ENCODE measurements at places on chromosomes 1 and 21. TPM values are rescaled to one million over a fixed set of nuclear protein-coding genes. Genes with fewer than 3 reads are reported as not detected.
A peak's percentile ranks its signal among the peaks of the same experiment; 100 is the strongest.

- no peak for DNase-seq
Measured at GRCh38 chr1:156941675-156942074, 21.2 kb downstream of the LRRC71 start.

GRCh38 chr1:117589544-117589943, 16.3 kb upstream of the TENT5C start:
- DNase-seq = no peak

The ADORA3 gene
- total RNA-seq = 3.3 TPM

GRCh38 chr1:180343921-180344769, 114.1 kb downstream of the LHX4 start:
- no peak for DNase-seq

GRCh38 chr21:45141507-45141906, 67.1 kb downstream of the ADARB1 start:
- DNase-seq = no peak

The FAM76A gene
- 9.8 TPM for total RNA-seq

DNA sequence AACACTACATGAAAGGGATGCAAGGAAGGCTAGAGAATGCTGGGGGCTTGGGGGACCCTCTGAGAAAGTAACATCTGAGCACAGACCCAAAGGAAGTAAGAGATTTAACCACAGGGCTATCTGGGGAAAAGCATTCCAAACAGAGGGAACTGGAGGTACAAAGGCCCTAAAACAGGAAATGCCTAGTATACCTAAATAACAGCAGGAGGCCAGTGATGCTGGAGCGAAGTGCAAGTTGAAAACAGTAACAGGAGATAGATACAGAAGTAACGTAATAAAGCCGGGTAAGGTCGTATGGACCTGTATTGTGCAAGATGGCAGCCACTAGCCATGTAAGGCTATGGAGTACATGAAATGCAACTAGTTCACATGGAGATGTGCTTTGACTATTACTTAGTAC, 52.1 kb downstream of the CD34 start:
- DNase-seq = no peak

- no peak for DNase-seq
Measured at GRCh38 chr1:68459796-68460195, 10.0 kb upstream of the RPE65 start.

The ARTN gene
- not detected for total RNA-seq

The SLAMF6 gene
- 0.30 TPM for total RNA-seq

- DNase-seq = no peak
Measured at GRCh38 chr1:207309745-207310273, 11.7 kb upstream of the CD55 start.

DNA sequence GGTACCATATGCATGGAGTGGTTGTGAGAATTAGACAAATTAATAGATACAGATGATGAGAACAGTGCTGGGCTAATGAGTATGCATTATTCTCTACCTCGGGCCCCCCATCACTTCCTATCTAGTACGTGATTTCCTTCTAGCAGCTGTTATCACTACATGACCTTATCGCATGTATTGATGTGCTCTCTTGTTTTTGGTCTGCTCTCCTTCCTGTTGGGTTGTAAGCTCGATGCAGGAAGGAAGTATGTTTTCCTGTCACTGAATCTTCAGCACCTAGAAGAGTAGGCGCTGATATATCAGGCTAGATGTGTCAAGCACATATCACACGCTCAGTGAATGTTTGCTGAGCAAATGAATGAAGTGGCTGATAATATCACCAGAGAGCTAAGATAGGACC, 43.9 kb upstream of the IFNAR2 start:
- DNase-seq = no peak

- peak; percentile 64 for DNase-seq
Measured at GRCh38 chr1:206766251-206766856, 4.2 kb upstream of the IL19 start.

DNA sequence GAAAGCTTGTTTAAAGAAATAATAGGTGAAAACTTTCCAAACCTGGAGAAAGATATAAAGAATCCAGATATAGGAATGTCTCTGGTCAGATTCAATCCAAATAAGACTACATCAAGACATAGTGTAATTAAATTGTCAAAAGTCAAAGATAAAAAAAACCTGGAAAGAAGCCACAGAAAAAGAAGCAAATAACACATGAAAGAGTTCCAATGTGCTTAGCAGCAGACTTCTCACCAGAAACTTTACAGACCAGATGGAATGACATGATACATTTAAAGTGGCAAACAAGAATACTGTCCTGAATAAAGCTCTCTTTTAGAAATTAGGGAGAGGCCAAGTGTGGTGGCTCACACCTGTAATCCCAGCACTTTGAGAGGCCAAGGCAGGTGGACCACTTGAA, 1039.9 kb downstream of the KCNT2 start:
- no peak for DNase-seq

- no peak for DNase-seq
Measured at GRCh38 chr1:27011058-27011764, 1.4 kb downstream of the TENT5B start.

The DCDC2B gene
- total RNA-seq = not detected

The MXRA8 gene
- total RNA-seq = 21.7 TPM

The PEX10 gene
- total RNA-seq = 15.2 TPM

The NHLH2 gene
- total RNA-seq = not detected

- DNase-seq = no peak
Measured at GRCh38 chr1:151840421-151840820, 801 bp upstream of the C2CD4D start.

The FMO4 gene
- total RNA-seq = 3.8 TPM

DNA sequence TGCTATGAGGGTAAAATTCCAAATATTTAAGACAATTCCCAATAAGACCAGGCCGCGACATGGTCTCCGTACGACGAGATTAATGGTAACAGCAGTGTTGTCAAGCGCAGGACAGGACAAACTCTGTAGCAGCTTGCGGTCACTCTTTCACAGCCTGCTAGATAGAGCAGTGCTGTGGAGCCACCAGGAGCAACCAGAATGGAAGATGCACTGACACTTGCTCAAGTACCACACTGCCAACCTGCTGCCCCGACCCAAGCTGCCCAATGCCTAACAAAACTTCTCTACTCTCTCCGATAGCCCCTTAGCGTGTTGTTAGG, 636 bp downstream of the WARS2 start:
- DNase-seq = no peak

The PDC gene
- not detected for total RNA-seq

- no peak for DNase-seq
Measured at GRCh38 chr1:235018161-235018560, 110.5 kb downstream of the TOMM20 start.

The CELA2A gene
- total RNA-seq = not detected

The STUM gene
- 1.2 TPM for total RNA-seq

DNA sequence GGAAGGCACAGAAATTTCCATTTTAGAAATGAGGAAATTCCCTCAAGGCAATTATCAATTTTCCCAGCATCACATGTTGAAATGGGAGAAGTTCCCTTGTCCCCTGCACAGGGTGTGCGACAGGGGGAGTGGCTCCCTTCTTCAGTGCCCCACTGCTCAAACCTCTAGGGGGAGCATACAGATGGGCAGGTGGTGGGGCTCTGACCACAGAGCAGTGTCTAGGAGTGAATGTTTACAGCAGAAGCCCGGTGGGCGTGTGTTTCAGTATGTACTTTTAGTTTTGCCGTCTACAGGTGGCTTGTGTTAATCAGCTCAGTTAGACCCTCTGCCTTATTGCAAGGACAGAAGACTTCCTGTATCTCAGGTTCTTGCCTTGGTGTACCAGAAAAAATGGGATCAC, 493.7 kb upstream of the PLXNA2 start:
- no peak for DNase-seq

- DNase-seq = no peak
Measured at GRCh38 chr1:119001181-119002027, 13.3 kb upstream of the TBX15 start.

- DNase-seq = no peak
Measured at GRCh38 chr1:197469620-197470210, 201.7 kb downstream of the CRB1 start.

The B3GALT5 gene
- 0.03 TPM for total RNA-seq

DNA sequence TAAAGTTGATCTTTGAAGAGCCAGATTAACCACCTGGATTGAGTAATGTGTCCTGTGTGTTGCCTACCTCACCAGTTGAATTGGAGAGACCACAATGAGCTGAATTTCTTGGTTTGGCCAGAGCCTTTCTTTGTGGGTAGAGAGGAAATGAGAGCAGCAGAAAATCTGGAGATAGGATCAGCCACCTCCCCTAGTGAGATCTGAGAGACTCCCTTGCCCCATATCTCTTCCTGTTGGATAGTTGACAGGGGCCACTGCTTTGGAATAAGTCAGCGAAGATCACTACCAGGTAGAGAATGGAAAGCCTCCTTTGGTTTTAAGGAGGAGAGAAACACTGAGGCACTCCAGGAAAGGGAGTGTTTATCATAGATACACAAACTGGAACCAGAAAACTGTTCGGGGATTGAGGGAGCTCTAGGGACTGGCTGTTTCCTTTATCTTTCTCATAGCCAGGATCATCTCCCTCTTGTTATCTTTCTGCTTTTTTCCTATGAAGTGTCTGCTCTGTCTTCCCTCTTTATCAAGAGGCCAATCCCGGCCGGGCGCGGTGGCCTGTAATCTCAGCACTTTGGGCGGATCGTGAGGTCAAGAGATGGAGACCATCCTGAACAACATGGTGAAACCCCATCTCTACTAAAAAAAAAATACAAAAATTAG, 21.3 kb upstream of the ZNF326 start:
- DNase-seq = no peak

DNA sequence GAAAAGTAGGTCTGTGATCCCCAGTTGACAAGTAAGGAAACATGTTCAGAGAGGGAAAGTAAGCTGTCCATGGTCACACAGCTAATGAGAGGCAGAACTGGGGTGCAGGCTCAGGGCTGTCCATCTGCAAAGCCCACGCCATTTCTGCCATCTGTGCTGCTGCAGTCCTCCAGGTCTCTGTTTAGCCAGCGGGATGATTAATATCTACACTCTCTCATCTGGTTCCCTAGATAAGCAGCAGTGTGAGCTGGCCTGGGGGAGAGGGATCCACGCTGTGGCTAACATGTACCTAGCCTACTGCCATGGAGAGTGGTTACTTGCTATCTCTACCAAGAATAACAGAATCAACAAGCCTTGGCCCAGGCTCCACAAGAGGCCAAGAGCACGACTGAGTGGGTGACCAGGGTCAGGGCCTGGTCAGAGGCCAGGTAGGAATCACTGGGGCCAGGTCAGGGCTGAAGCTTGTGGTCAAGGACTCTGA, 75.2 kb downstream of the TRABD2B start:
- DNase-seq = no peak

The RORC gene
- 15.4 TPM for total RNA-seq

The PDZK1IP1 gene
- not detected for total RNA-seq

- DNase-seq = no peak
Measured at GRCh38 chr1:199298825-199299224, 660.0 kb downstream of the PTPRC start.

GRCh38 chr1:204728456-204728855, 42.9 kb upstream of the LRRN2 start:
- DNase-seq = no peak

DNA sequence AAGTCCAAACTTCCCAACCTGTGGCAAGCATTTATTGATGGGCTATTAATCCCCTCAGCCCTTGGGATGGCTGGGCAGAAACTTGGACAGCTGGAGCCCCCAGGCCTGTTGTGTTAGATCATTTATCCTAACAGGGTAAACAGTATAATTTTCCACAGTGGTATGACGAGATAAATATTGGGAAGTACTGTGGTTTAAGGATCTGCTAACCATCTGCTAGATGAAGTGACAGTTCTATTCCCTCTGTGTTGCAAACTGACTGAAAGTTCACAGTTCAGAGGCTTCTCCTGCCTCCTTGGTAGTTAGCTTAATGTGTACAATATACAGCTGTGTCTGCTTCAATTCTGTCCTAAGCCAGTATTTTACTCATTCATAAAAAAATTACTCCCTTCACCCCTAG, 127.5 kb upstream of the CHODL start:
- no peak for DNase-seq

GRCh38 chr1:164756741-164757140, 197.8 kb downstream of the PBX1 start:
- no peak for DNase-seq

DNA sequence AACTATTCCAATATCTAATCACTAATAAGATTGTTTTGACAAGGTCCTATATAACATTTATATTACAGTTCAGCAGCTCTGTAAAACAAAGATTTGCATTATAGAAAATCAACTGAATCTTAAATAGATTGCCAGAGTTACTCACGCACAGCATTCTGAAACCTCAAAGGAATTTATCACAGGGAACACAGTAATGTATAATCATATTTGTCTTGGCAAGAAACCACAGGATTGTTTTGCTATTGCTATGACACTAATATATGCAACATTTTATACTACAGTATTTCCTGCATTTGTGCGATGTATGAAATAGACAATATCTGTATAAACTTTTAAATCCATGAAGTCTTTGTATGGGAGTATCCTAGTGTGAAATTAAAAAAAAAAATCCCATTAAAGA, 101.4 kb downstream of the PLPPR5 start:
- DNase-seq = no peak

DNA sequence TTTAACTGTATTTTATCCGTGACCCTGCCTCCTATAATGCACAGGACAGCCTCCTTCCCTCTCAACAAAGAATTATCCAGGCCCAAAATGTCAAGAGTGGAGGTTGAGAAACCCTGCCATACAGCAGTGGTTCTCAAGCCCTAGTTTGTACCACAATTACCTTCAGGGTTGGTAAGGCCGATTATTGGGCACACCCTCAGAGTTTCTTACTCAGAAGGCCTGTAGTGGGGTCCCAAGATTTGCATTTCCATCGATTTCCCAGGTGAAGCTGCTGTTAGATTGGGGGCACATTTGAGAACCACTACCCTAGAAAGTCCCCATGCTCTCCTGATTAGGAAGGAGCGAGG, 400 bp upstream of the PGBD2 start:
- no peak for DNase-seq

DNA sequence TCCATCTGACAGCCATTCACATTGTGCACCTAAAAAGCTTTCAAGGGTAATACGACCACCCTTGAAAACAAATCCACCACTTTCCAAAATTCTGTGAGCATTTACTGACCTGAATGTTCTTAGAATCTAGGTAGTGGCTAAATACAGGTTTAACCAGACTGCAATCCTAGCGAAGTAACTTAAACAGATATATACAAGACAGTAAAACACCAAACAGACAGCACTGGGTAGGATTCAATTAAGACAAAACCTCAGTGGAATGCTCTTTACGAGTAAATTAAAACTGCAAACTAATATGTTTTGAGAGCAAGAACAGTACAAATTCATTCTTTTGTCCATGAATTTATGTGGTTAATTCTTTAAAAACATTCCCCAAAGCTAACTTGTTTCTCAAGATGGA, 354.2 kb upstream of the ESRRG start:
- DNase-seq = no peak

- DNase-seq = no peak
Measured at GRCh38 chr1:61435226-61435625, 289.7 kb downstream of the TM2D1 start.

Data from Right ventricle myocardium superior (tissue), 1 donor.